ENCODE measurements at places on chromosomes 4 and X.

DNA sequence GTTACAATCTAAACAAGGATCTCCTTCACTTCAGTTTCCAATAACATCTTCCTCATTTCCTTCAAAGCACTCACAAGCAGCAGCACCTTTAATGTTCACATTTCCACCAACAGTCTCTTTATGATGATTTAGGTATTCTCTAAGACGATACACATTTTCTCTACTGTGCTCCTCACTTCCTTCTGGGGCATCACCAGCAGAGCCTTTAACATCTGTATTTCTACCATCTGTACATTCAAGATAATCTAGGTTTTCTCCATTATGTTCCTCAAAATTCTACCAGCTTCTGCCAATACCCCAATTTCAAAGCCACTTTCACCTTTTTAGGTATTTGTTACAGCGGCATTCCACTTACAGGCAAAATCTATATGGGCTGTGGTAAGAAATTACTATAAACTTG is 80.6 kb downstream of the FBXW7 start:
- no peak for DNase-seq

GRCh38 chr4:11198516-11199305 is 230.0 kb downstream of the HS3ST1 start:
- no peak for DNase-seq

DNA sequence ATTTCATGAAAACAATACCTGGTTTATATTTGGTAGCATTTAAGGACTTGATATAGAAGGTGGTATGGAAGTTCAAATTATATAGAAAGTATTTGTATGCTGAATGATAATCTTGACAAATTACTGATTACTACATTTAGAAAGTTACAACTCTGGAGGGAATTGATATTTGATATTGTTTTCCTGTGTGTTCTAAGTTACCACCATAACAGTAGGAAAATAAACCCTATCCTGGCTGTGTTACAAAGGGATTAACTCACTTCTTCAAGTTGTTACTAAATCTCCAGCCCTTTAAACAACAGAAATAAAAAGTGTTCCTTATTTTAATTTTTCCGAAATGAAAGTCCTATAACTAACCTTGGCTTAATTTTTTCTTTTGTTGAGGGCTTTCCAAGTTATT is 36.6 kb downstream of the FHL1 start:
- no peak for DNase-seq

- DNase-seq, result no peak
Observed at GRCh38 chrX:80879916-80880315, 70.2 kb upstream of the BRWD3 start.

DNA sequence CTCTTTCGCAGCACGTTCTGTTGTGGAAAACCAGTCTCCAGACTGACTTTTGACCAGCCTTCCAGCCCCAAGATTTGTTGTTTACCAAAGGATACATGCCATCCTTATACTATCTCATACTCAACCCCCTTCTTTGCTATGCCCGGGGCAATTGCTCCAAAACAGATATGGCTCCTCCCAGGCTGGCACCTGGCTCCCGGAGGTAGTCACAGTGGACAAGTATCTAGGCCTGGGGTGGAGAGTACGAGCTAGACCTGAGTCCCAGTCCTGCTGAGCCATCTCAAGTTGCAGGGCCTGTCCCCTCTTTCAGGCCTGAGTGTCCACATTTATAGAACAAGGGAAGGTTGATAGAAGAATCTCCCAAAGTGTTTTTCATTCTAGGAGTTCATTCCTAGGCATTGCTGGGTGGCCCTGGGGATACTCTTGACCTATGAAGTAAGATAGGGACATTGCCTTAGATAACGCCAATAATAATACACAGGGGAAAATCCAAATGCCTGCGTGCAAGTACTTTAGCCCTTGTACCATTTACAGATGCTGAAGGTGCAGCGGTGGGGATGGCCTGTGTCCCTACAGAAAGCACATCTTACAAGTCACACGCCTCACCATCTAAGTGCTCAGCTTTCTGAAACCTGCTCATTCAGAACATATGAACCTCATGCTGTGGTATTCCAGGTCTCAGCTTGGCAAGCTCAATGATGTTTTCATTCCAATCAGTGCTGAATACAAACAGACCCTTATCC is 136.7 kb upstream of the MAMLD1 start:
- DNase-seq, result no peak

DNA sequence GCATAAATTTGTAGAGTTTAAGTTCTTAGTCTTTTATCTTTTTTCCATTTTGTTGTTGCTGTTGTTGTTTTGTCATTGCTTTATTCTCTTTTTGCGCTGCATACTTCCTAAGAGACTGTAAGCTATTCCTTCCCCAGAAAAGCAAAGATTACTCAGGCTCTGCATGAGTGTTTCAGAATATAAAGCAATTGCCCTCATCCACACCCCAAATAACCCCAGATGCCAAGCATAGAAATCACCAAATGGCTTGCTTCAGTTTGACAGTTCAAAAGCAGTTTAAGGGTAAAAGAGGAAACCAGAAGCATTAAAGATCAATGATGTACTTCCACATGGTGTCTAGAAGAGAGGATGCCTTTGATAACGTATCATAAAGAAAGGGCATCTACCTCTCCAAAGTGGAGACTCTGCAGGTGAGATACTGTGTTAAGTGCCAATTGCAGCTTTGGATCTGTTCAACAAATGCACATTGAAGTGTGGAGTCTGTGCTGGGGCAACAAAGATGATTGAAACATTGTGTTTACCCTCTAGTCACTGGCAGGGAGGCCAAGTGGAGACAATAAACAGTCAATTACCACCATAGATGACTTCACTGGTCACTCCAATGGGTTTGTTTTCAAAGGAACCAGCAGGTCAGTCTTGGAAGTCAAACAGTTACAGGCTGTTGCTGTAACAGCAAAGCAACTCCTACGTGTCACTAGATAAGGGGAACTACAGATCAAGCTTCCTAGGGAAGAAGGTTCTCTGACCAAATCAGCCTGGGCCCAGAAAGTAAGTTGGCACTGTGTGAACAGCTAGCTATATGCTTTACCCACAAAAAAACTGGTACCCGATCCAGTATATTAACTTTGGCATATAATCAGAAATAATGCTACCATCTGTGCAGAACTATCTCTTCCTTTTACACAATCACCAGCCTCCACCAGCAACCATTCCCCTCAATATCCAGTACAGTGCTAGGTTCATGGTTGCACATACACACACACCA is 40.6 kb upstream of the IL21 start:
- DNase-seq, result no peak

GRCh38 chr4:18536428-18536827 is 514.9 kb upstream of the LCORL start:
- no peak for DNase-seq

DNA sequence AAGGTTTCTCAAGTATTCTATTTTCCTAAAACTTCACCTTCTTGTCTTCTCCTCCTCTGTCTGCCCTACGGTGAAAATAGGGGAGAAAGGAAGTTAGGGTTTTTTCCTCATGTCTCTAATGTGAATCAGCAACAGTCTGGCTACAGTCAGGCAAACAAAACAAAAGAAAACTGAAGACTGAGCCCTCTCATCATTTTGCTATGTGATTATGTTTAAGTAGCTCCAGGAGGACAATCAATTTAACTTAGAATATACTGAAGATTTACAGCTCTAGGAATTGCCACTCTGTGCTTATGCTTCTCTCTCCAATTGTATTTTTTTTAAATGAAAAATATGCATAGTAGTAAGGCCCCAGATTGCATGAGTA is 316.2 kb downstream of the GPAT3 start:
- DNase-seq, result no peak

DNA sequence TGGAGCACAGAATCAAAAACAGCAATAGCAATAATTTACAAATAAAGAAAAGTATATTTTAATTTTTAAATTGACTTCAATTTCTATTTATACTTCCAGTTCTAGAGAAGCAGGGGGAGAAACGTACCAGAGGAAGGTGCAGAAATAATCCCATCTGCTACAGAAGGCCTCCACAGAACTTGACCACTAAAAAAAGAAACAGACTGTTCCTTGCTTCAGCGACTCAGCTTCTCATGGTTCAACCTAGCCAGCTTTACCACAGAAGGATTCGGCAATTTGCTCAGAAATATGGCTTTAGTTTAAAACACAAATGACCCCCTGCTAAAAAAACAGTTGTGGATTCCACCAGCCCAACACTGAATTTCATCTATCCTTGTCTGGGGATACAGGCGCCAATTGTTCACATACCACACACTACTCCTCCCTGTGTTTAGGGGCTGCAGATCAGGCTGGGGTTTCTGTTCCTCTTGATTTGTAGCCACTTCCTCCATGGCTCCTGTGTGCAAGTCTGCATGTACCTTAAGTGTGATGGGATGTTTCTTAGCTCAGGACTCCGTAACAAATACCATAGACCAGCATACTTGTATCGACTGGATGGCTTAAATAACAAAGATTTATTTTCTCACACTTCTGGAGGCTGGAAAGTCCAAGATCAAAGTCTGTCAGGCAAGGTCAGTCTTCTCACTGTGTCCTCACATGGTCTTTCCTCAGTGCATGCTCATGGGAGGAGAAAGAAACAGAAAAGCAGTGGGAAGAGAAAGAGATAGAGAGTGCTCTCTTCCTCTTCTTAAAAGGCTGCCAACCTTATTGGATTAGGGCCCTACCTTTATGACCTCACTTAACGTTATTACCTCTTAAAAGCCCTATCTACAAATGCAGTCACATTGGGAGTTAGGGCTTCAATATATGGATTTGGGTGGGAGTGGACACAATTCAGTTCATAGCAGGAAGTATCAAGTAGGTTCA is 79.1 kb downstream of the AMOT start:
- DNase-seq, result no peak

DNA sequence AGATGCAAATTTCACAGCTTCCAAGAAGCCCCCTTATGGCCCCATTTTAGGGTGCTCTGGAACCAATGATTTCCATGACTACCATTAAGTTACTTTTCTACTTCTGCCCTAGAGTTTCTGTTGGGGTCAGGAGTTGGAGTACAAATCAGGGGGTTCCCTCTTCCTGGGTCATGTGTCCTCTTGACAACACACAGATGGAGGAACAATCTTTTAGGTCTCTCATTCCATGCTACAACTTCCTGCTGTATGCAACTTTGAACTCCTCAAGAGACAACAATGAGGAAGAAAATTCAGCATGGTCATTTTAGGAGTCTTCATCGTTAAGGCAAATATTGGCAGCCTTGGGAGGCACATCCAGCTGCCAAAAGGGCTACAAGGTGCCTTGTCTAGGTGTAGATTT is 79.7 kb downstream of the SEL1L3 start:
- DNase-seq, result no peak

DNA sequence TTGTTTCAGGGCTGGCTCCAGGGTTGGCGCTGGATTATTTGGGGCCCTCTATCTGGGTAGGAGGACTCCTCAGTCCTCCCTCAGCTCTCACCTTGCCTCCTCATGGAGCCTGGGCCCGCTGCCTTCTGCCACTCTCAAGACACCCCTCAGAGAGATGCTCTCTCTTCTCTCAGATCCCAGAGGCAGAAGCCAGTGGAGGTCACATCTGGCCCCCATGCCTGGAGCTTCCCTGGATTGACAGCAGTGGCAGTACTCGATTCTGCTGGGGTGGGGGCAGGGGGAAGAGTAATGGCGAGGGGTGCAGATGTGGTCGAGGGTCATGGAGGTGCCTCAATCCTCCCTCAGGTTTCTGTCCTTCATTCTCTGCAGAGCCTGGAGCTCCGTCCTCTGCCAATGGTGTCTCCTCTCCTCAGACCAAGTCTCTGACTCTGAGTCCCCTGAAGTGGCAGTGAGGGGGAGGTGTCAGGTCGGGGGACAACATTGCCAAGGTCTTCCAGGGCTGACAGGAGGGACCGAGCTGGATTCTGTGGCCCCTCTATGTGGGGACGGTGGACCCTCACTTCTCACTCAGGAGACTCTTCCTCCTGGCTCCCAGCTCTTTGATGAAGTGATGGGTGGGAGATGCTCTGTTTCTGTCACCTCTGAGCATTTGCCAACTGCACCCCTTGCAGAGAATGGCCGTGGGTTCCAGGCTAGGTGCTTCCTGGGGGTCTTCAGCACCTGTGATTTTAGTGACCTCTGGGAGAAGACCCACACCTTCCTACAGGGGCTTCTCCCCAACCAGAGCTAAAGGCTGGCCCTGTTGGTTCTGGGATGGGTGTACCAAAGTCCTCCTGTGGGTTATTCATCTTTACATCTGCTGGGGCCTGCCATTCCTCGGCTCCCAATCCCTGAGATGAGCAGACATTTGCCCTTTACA is 10.9 kb upstream of the HSFX1 start:
- DNase-seq, result no peak

DNA sequence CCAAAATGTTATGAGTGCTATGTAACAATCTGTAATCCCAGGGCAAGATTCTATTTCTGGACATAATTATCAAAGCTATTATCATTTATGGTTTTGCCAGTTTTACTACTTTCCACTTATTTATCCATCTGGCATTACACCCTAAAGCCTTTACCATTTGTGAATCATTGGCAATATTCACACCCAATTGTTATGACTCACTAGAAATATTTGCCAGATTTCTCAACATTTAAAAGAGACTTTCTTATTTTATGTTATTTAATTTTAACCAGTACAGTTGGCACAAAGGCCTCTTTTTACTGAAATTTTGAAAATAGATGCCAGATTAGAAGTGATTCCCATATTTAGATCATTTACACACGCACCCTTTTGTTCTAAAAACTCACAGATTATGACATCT is 242.7 kb upstream of the WDFY3 start:
- DNase-seq, result no peak

DNA sequence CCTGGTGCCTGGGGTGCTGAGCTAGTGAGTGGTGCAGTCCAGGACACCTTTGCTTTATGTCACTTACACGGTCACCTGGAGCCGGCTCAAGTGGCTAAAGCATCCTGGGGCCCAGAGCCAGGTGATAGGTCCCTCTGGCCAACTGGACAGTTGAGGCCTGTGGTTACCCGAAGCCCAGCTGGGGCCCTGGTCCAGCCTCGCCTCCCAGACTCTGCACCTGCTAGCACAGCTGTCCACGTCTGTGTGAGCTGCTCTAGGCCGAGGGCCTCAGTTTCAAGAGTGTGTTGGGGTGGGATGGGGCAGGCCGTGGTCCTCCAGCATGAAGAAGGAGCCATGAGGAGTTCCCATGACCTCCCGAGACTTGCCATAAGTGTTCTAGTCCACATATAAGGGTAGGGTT is 7.7 kb upstream of the ADD1 start:
- DNase-seq, result no peak

DNA sequence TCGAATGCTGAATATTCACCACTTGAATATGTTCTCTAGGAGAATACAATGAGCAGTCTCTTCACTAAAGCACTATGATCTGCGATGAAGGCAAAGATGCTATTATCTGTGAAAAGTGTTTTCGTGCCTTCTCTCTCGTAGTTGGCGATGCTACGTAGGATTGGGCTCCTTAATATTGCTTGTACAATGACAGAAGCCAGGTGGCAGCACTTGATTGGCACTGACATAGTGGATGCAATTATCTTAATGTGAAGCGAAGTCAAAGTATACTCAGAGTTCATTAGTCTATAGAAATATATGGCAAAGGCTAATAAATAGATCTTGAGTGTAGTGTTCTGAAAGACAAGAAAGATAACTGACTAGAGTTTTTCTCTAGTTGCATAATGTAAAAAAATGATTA is 1135.7 kb upstream of the AGA start:
- no peak for DNase-seq

DNA sequence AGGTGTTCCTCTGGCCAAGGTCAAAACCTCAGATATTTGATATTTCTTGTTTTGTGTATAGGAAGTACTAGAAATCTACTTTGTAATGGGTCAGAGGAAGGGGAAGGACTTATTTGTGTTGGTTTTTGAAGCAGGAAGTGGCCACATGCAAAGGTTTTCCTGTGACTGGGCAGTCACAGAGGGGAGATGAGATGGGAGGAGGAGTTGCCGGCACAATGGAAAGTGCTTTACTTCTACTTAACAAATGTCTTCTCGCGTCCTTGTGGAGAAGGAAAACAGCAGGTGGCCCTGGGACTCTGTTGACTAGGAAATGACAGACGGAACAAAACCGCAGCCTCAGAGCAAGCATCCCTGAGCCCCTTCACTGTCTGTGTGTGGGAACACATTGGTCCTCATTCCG is 46.6 kb downstream of the SHROOM2 start:
- DNase-seq, result no peak

Data from activated CD8-positive, alpha-beta memory T cell treated with anti-CD3 and anti-CD28 coated beads for 48 hours (primary cell).